SK-N-SH (cell line): ENCODE measurements at places on chromosomes 6 and 20. TPM values are rescaled to one million over a fixed set of nuclear protein-coding genes. Genes with fewer than 3 reads are reported as not detected.

Gene SLC17A3
- polyA plus RNA-seq = 0.08 TPM in 1 of 2 replicates, not detected in the other

Gene ADGRF1
- polyA plus RNA-seq = not detected in 2 replicates

Gene HIVEP2
- 2.5 and 2.8 TPM in 2 replicates for polyA plus RNA-seq

Gene SRXN1
- polyA plus RNA-seq = 26.2 and 36.0 TPM in 2 replicates

Gene CD93
- polyA plus RNA-seq = 0.02 and 0.03 TPM in 2 replicates

Gene MAP3K5
- polyA plus RNA-seq = 1.4 TPM in 2 replicates

Gene MATN4
- polyA plus RNA-seq = 0.13 and 0.16 TPM in 2 replicates

Gene HLA-DQB1
- polyA plus RNA-seq = not detected in 2 replicates

Gene FOXQ1
- not detected in 2 replicates for polyA plus RNA-seq

Gene TSPYL1
- 27.9 and 31.7 TPM in 2 replicates for polyA plus RNA-seq

Gene SLC22A7
- polyA plus RNA-seq = not detected in 2 replicates

Gene BHLHE23
- not detected in 2 replicates for polyA plus RNA-seq

Gene OR12D3
- polyA plus RNA-seq = not detected in 2 replicates

Gene TSPO2
- polyA plus RNA-seq = not detected in 2 replicates

Gene ZNF334
- 4.5 and 5.5 TPM in 2 replicates for polyA plus RNA-seq

Gene MCCD1
- polyA plus RNA-seq = not detected in 2 replicates

Gene LBP
- polyA plus RNA-seq = 0.03 and 0.05 TPM in 2 replicates

Gene TMEM170B
- polyA plus RNA-seq = 0.44 and 0.65 TPM in 2 replicates

Gene DZANK1
- 3.3 and 4.6 TPM in 2 replicates for polyA plus RNA-seq

Gene DSP
- polyA plus RNA-seq = 0.02 TPM in 1 of 2 replicates, not detected in the other

Gene TSBP1
- not detected in 2 replicates for polyA plus RNA-seq

Gene POPDC3
- 19.0 and 21.3 TPM in 2 replicates for polyA plus RNA-seq

Gene LCA5
- polyA plus RNA-seq = 0.61 and 0.86 TPM in 2 replicates

Gene TBXT
- not detected in 2 replicates for polyA plus RNA-seq

Gene PRR18
- polyA plus RNA-seq = 0.02 TPM in 1 of 2 replicates, not detected in the other

Gene COL11A2
- polyA plus RNA-seq = 0.99 and 1.1 TPM in 2 replicates

Gene PGBD1
- 2.5 and 2.7 TPM in 2 replicates for polyA plus RNA-seq

Gene CDSN
- polyA plus RNA-seq = 0.02 TPM in 1 of 2 replicates, not detected in the other

Gene LKAAEAR1
- polyA plus RNA-seq = 0.37 and 0.71 TPM in 2 replicates

Gene ALDH8A1
- polyA plus RNA-seq = 0.25 and 0.26 TPM in 2 replicates
